ENCODE measurements at places on chromosomes 1 and 21.

DNA sequence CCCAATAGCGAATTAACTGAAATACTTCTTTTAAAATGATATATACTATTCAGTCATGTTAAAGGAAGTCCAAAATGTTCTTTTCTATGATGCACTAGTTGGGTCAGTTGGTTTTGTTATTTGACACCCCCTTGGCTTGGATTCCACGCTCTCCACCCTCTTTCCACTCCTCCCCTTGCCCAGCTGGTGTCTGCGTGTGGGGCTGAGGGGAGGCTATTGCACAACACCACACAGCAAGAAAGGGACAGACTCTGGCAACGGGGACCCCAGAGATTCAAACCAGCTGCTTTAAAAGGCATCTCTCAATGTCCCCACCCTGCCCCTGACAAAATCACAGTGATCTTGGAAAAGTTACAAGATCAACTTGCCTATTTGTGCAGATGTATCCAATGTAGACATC, 394.3 kb downstream of the TGFB2 start:
- no peak for DNase-seq

GRCh38 chr1:199515261-199515660, 512.2 kb upstream of the NR5A2 start:
- no peak for DNase-seq

DNA sequence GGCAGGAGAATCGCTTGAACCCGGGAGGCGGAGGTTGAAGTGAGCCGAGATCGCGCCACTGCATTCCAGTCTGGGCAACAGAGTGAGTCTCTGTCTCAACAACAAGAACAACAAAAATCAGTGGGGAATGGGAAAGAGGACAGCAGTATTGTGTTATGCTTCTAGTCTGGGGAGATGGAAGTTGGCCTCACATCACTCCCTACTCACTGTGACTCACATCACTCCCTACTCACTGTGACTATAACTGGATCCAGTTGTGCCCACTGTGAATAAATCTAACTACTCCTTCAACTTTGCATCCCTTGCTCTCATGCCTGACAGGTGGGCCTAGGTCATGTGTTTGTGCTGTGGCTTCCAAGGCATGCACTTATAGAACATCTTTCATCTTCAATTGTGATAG, 285.4 kb upstream of the USP24 start:
- no peak for DNase-seq

DNA sequence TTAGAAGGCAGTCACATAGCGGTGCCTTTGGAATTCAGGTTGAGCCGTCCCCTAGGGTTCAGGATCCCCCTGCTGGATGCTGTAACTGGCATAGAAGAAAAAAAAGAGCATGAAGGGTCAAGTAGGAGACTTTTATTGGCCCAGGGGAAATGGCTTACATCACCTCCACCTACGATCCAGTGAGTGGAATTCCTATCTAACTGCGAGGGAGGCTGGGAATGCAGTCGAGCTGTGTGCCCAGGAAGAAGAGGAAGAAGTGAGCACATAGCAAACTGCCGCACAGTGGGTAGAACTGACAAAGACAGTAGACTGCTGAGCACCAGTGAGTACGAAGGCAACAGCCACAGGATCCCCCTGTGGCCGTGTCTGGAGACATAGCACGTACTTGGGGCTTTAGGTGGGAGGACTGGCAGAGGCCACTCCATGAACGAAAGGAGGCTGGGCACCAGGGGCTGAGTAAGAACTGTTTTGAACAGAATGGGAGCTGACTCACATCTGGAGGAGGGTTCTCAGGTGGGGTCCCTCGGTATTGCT, 79.2 kb downstream of the RNF220 start:
- no peak for DNase-seq

- no peak for DNase-seq
Observed at GRCh38 chr1:47181955-47182675, 7.7 kb downstream of the PDZK1IP1 start.

- DNase-seq: no peak
Observed at GRCh38 chr1:7634546-7635240, 136.4 kb upstream of the VAMP3 start.

GRCh38 chr1:101526813-101527212, 290.0 kb downstream of the S1PR1 start:
- DNase-seq: no peak

- no peak for DNase-seq
Observed at GRCh38 chr1:221069178-221069903, 190.1 kb downstream of the HLX start.

Measured in RPMI8226 (cell line).